ENCODE measurements at places on chromosomes 1 and 21.

DNA sequence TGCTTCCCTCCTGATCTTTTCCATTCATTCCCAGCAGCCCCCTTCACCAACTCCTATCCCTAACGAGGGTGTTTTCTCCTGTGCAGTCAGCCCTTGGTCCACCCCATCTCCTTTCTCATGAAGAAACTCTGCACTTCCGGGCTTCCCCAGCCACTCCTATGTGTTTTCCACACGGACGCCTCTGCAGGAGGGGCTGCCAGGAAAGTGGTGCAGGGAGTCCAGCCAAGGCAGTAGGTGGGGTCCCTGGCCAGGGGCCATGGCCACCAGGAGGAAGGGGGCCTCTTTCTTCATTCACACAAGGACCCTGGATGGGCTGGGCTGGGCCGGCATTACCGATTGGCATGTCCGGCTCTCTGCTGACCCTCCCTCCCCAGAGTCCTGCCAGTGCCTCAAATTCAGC is 72.8 kb upstream of the EFHD2 start:
- DNase-seq = no peak

DNA sequence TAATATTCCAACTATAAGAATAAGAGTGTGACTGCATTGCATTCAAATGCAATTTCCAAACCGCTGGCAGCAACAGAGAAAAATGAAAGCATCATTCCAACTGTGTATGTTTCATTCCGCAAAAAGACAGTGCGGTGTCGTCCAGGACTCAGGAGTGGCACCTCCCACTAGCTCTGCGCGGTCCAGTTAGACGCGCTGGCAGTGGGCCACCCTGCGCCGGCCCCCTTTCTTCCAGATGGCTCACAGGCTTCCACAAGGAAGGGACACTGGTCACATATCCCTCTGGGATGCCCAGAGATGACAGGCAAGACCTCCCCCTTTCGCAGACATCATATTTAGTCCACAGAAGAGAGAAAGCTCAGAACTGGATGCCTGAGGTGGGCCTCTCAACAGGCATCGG is 11.9 kb downstream of the WRAP73 start:
- no peak for DNase-seq

DNA sequence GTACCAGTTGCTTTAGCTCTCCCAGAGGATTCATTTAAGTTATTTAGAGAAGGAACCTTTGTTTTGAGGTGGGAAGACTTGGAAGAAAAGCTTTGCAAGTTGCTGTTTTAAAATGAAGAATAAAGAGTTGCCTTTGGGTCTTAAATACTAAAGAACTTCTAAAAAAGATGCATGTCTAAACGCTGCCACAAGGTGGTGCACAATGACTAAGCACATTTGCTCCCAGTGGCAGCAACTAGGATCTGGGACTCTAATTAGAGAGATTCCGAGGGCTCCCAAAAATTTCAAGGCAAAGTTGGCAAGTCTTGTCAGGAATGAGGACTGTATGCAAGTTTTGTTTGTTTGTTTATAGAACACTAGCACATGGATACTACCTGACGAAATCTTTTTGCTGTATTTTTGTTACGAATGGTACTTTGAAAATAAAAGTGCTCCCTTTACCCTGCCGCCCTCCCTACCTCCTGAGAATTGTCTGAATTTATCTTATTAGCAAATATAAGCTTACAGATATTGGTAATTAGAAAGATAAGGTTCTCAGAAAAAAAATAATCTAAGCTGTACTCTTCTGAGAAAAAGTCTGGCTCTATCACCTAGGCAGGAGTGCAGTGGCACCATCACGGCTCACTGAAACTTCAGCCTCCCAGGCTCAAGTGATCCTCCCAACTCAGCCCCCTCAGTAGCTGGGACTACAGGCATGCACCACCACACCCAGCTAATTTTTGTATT is 121.8 kb downstream of the HFM1 start:
- peak; percentile 79 for DNase-seq

GRCh38 chr21:36540700-36541099 is 60.8 kb upstream of the CLDN14 start:
- DNase-seq = no peak

DNA sequence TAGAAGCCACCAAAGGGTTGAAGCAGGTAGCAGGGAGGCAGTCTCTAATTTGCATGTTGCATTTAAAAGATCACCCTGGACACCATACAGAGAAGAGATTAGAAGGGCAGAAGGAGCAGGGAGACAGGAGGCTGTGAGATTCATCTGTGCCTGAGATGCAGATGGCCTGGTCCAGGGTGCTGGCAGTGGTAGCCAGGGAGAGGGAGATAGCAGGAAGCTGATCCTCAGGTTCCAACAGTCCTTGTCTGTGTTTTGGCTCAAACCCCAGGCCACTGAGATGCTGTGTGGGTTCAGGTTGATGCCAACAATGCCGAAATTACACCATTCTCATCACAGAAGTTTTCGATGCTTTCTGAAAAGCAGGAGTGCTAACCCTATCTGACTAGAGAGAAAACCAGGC is 113.7 kb downstream of the KAZN start:
- no peak for DNase-seq

DNA sequence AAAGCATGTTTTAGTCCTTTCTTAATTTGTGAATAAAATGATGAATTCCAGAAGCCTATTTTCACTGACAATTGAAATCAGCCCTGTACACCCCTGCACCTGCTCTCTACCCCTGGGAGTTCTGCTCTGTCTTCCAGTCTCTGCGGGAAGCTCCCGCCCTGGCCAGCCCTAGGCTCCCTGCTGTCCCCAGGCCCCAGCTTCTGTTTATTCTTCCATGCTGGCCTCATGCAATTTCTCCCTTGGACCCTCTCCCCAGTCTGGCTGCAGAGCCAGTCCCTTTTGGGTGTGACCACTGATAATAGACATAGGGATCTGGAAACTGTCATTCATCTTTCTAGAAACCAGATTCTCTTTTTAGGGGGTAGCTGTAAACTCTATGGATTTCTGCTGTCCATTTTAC is 258.6 kb downstream of the GRIK3 start:
- no peak for DNase-seq

- peak; percentile 91 for DNase-seq
Measured at GRCh38 chr1:67760030-67760821, 73.0 kb downstream of the GNG12 start.

- DNase-seq = no peak
Measured at GRCh38 chr1:47482786-47483185, 44.9 kb downstream of the FOXD2 start.

GRCh38 chr1:180937012-180937372 is 24.3 kb downstream of the KIAA1614 start:
- DNase-seq = no peak

DNA sequence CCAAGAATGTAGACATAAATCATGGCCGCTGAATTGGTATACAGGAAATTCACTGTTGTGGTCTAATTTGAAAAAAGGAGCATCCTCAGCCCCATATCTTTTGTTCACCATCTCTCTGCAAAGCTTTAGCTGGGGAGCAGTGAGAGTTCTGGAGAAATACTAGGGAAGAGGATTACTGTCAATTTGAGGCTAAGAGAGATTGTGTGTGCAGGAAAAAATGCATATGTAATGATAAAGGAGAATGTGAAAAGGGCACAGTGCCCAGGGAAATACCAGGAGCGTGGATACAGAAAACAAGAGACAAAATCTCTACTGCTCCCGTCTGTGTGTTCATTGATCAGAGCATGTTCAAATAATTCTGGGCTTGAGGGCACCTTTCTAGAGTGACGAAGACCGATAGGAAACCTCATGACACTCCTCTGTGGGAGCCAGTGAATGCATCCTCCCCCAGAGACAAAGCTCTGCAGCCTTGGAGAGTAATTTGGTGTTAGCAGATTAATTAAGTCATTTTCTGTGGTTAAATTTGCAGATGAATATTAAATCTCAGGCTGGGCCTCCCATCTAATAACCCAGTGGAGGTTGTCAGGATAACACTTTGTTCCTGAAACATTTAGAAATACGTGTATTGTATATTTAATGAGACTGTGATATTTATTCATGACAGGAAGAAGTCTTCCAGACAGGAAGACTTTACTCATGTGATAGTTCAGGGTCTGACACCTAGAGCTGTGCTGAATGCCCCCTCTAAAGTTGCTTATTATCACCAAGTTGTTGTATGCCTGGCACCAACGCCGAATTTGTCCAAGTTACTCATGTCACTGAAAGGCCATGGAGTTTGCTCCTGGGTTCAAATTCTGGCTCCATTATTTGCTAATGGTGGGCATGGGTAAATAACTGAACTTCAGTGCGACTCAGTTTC is 287.3 kb upstream of the SGIP1 start:
- DNase-seq = no peak

DNA sequence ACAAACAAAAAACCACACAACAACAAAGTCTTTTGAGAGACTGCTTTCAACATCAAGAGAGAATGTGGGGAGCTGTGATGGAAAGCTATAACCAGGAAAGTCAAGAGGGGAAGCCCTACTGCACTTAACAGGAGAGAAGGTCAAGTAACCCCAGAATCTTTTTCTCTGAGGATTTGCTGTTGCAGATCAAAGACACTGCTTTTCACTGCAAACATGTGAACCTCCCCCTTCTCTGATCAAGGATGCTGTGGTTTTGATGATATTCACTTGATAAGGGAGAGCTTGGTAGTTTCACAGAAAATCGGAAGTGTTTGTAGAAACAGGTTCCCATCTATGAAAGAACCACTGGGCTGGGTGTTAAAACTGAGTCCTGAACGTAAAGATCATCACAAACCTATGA is 4.8 kb downstream of the ETV3 start:
- no peak for DNase-seq

GRCh38 chr21:42160765-42161164 is 58.2 kb upstream of the ABCG1 start:
- DNase-seq = no peak
